Choroid plexus epithelial cell (primary cell): ENCODE measurements at places on chromosomes 11 and 22.

GRCh38 chr11:128450882-128451651, 136.3 kb downstream of the ETS1 start:
- no peak for DNase-seq

DNA sequence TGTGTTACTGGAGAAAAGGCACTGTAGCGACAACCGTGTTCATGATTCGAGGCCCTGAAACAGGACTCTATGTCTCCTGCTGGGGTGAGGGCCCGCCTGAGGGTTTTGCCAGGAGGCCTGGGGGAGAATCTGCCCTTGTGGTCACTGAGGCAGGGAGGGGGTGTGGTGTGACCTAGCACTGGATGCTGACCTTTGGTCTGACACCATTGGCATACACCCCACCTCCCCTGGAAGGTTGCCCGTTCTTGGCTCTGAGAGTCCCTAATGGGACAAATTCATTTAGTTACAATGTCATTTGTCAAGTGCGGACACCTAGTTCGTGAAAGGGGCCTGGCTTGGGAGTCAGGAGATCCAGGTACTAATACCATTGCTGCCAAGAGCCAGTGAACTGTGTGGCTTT, 29.0 kb downstream of the NECTIN1 start:
- DNase-seq = no peak

GRCh38 chr11:73988227-73988626, 5.6 kb upstream of the UCP2 start:
- no peak for DNase-seq

GRCh38 chr11:77175021-77175842, 47.2 kb downstream of the MYO7A start:
- no peak for DNase-seq

GRCh38 chr22:32018056-32018455, 25.0 kb upstream of the SLC5A1 start:
- peak; percentile 80 for DNase-seq

DNA sequence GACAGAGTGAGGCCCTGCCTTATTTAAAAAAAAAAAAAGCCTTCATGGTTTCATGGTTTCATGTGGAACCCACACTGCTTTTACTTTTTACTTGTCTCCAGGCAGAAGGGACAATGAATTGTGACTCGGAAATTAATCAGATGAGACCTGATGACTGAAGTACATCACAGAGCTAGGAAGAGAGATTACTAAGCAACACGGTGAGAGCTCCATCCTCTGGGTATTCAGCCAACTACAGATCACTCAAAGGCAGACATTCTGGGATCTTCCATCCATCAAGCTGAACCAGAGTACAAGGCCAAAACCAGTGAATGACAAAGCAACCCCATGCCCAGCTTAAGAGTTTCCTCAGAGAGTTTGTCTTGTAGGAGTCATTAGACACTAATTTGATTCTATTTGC, 433.2 kb downstream of the SOX6 start:
- peak; percentile 13 for DNase-seq

GRCh38 chr11:44970293-44970692, 19.6 kb upstream of the TP53I11 start:
- DNase-seq = no peak

DNA sequence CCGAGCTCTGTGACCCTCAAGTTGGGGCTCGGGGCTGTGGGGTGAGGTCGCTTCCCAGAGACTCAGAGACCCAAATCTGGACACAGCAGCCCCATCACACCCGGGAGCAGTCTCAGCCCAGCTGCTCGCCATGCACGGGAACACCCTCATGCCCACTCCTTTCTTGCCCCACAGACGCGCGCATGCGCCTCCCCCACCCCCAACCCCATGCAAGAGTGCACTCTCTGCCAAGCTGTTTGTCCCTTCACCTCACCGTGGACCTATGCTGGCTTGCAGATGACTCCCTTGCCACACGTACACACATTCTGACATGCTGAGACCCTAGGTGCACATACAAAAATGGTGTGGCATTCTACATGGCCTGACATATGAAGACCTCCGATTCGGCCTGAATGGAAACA, 478 bp upstream of the CD248 start:
- peak; percentile 66 for DNase-seq

DNA sequence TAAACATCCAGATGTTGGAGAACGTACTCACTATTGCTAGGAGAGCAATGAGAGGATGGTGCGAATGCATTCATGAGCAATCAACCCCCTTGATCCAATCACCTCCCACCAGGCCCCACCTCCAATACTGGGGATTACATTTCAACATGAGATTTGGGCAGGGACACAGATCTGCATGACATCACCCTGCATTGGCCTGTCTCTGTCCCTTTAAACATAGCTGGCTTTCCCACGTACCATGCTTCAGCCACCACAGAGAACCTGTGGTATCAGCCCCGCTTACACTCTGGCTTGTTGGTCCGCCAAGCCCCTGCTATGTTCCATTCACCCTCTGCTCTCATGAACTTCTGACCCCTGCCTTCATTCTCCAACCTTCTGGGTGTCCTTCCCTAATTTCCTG, 157.5 kb upstream of the E2F8 start:
- peak; percentile 79 for DNase-seq

GRCh38 chr22:47437110-47437509, 674.7 kb downstream of the TBC1D22A start:
- DNase-seq = no peak

DNA sequence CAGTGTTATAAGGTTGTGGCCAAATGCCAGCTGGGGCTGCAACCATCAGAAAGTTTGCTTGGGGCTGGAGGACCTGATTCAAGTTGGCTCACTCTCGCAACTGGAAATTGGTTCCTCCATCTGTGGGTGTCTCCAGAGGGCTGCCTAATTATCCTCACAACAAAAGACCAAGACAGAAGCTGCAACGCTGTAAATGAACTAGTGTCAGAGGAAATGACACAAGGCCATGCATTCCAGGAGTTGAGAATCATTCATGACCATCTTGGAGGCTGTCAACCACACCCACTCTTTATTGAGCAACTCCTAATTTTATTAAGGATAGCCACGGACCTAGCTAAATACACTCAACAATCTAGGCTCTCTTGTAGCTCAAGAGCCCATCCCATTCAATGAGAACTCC, 1060.8 kb downstream of the OPCML start:
- DNase-seq = no peak

- no peak for DNase-seq
Observed at GRCh38 chr11:20623252-20623651, 23.8 kb downstream of the SLC6A5 start.

- no peak for DNase-seq
Observed at GRCh38 chr11:62370743-62371440, 33.6 kb downstream of the ASRGL1 start.

DNA sequence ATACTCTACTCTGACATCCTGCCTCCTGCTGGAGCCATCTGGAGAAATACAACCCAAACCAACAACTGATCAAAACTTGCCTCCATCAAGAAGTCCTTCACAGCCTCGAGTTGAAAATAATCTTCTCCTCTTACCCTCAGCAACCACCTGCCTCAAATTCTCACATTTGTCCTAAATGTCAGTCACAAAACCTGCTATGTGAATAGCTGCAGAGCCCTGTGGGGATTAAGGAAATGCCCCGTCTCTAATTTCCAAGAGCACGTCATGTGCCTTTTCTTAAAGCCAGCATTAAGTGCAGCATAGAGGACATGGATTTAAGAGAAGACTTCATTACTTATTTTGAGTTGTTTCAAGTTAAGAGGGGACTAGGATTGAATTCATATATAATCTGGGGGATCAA, 105.9 kb downstream of the TRPC6 start:
- no peak for DNase-seq

DNA sequence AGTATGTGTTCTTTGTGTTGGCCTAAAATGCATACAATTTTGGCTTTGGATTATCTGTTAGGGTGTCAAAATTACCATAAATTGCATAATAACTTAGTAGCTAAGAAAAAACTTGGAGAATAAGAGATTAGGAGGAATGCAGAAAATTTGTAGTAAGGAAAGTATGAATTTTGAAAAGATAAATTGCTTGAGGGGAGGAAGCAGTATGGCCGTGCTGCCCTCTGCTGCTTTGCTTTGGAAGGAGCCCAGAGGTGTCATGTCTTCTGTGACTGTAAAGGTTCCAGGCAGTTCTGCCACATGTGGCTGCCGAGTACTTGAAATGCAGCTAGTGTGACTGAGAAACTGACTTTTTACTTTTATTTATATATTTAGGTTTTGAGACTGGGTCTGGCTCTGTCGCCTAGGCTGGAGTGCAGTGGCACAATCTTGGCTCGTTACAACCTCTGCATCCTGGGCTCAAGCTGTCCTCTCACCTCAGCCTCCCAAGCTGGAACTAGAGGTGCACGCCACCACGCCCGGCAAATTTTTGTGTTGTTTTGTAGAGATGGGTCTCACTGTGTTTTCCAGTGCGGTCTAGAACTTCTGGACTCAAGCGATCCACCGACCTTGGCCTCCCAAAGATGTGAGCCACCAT, 1.8 kb downstream of the ADSL start:
- peak; percentile 80 for DNase-seq
